ENCODE measurements at places on chromosomes 7 and 10.

- DNase-seq: no peak
Measured at GRCh38 chr10:76282061-76283025, 850.9 kb downstream of the LRMDA start.

DNA sequence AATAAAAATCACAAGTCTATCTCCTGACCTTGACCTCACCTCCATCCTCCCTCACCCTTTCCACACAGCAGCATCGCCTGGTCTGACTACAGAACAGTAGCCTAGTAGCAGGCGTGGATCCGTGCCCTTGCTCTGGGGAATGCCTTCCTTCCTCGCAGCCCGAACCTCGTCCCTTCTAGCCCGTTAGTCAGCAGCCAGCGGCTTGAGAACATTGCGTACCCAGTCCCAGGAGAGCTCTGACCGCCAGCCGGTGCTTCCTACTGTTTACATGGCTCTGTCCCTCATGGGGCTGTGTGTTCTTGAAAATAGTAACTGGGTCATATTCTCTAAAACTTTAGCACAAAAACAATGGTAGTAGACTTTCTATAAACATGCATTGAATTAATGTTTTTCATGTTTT lies 682.7 kb upstream of the IGFBP3 start:
- DNase-seq: no peak

DNA sequence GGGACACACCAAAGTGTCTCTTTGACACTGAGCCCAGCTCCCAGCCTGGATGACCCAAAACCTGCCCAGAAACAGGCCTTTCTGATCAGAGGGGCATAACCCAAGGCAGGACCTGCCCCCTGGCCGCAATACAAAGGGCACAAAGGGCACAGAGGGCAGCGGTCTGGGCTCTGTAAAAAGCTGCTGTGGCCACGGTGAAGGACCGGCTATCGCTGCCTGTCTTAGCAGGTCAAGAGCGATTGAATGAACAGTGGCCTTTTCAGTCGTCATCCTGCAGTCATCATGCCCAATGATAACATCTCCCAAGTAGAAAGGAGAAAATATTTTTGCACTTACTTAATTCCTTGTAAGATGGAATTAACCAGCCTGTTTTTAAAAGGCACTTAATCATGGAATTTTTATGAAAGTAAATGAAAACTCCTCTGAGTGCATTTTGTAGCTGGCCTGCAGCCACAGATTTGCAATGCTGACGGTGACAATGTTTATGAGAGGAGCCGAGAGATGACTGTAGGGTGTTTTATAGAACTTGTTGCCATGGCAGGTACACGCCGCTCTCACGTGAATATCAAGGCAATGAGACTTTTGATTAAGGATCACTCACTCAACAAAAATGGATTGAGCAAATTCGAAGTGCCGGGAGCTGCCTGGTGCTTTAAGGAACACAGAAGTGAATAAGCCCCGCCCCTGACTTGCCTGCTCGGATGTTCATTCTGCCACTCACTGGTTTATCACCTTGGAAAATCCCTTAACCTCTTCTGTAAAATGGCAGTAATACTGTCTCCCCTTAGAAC lies 47.3 kb upstream of the BHLHA15 start:
- DNase-seq: no peak

DNA sequence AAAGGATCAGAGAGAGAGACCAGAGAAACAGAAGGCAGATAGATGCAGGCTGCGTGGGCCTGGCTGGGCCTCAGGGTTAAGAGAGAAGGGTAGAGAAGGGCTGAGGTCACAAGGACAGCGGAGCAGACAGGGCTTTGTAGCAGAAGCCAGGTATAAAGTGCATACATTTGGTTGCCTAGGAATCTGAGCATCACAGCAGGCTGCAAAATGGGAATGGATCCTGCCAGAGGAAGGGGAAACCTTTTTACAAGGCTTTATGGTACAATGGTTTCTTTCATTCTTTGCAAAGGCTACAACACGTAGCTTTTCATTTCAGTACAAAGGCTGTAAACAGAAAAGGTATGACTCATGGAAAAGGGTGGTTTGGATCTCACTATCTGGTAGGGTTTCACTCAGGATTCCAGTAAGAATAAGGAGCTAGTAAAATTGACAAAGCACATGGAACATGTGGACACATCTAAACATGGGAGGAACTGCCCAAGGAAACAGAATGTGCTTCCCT lies 275.1 kb downstream of the DOCK4 start:
- no peak for DNase-seq

GRCh38 chr10:43336641-43337318 lies 34.7 kb upstream of the FXYD4 start:
- DNase-seq: no peak

DNA sequence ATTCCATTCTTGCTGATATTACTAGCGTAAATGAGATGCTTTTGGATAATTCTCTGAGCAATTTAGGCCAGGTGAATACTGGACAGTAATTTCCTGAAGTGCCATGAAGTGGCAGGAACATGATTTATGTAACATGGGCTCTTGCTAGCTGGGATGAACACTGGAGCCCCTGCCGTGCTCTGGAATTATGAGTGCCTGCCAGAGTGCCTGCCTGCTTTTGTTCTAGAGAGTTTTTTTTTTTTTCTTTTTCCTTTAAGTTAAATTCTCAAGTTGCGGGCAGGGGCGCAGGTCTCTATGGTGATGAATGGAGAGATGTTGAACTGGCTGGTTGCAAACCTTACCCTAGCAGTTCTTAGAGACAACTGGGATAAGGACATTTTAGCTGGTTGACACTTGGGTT lies 165.9 kb downstream of the AUTS2 start:
- DNase-seq: no peak

Data from activated CD8-positive, alpha-beta memory T cell treated with anti-CD3 and anti-CD28 coated beads for 1 hour (primary cell).